SW480 (cell line): ENCODE measurements at places on chromosomes 4 and X.

- no peak for DNase-seq
Measured at GRCh38 chr4:34633241-34633640, 1611.1 kb downstream of the ARAP2 start.

DNA sequence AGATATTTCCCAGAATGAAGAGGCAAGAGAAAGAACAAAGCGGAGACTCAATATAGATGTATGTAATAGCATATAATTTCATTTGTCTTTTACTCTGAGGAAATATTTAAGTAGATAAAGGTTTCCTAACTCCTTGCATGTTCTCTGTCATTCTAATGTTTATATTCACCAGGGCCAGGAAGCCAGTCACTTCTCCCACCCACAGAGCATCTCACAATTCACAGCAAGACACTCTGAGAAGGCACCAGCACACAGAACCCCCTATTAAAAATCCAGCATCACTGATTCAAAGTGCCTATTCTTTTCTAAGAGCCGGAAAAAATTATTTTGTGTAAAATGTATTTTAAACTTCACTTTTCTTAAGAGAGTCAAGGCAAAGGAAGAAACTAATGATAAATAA is 927.1 kb downstream of the C4orf33 start:
- DNase-seq, result no peak

DNA sequence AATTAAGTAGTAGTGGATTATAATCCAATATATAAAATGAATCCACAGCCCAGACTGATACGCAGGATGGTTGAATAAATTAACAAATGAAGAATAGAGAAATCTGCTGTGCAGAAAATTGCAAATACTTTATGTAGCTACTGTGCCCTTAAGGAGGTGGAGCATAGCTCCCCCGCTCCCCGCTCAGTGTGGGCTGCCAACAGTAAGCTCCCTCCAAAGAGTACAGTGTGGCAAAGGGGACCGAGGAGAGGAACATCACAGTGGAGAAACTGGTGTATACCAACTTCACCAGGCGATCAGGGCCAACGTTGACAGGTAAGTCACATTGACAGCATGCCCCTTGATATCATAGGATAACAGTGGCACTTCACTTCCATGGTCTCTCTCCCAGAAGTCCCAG is 57.9 kb upstream of the CLDN34 start:
- no peak for DNase-seq

DNA sequence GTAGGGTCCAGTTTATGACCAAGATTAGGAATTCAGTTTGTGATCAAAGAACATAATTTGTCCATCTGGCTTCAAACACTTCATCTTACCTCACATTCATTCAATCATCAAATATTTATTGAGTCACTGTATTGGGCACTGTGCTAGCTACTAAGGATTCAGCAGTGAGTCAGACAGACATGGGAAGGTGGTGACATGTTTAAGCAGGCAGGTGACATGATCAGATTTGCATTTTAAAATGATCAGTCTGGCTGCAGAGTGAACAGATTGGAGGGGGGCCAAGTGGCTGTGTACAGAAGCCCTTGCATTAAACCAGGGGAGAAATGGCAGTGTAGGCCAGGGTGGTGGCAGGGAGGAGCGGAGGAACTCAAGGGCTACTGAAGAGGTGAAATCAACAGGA is 25.1 kb upstream of the APLN start:
- DNase-seq, result peak; percentile 30

GRCh38 chrX:66833426-66833825 is 194.5 kb upstream of the EDA2R start:
- DNase-seq, result no peak

DNA sequence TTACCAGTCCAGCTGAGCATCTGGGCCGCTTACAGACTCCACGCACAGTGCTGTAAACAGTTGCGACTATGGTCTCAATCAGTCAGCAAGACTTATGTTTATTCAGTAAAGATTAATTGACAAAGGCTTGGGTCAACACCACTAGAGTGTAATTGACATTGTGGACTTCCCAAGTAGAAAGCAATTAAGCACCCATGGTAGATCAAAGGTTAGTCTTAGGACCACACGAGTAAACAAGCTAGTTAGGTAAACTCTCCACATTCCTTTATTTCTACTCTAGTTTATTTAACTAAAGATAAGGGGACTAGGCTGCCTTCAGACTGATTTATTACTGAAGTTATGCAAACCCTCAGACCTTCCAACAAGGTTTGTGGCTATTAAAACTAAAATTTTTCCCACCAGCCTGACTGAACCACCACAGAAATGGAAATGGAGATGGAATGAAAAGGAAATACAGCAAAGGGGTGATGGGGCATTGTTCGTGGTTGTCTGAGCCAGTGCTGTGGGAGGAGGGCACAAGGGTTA is 44.2 kb downstream of the MTHFD2L start:
- peak; percentile 13 for DNase-seq

- no peak for DNase-seq
Measured at GRCh38 chr4:79258614-79259176, 67.2 kb downstream of the NAA11 start.
